ENCODE measurements at places on chromosomes 6 and 20.

GRCh38 chr20:54929191-54929590 is 453.8 kb downstream of the DOK5 start:
- no peak for DNase-seq

DNA sequence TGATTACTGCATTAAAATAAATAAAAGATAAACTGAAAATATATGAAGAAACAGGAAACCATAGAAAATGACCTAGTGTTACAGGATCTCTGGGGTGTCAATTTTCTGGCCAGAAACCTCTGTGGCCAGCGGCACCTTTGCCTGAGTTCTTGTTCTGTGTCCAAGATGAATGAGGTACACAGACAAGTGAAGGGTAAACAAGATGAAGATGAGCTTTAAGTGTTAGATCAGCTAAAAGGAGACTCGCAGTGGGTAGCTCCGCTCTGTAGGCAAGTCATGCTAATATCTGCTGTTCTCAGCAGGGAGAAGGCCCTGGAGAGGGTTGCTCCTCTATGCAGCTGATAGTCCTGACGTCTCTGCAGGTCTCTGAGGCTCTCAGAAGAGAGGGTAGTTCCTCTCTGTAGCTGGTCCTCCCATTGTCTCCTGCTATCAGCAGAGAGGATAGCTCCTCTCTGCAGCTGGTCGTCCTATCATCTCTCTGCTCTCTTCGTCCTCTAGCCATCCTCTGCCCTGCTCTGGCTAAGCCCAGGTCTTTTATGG is 35.9 kb upstream of the TBC1D22B start:
- no peak for DNase-seq

- no peak for DNase-seq
These were observed 497.5 kb downstream of the UTRN start for GRCh38 chr6:144782634-144783033.

DNA sequence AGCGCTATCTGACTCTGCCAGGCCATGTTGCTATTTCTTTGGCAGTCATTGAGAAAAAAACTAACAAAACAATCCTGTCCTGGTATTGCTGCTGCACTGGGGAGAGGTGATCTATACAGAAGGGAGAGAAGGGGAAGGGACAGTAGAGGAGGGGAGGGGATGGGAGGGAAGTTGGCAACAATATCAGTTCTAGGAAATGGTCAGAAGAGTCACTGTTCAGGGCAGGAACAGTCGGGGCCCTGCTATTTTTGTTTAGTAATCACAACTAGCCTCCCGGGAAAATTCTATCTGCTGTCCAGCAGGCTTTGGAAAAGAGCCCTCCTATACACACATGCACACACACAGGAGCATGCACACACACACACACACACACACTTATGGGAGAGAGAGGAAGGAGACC is 142.3 kb upstream of the CARMIL1 start:
- no peak for DNase-seq

DNA sequence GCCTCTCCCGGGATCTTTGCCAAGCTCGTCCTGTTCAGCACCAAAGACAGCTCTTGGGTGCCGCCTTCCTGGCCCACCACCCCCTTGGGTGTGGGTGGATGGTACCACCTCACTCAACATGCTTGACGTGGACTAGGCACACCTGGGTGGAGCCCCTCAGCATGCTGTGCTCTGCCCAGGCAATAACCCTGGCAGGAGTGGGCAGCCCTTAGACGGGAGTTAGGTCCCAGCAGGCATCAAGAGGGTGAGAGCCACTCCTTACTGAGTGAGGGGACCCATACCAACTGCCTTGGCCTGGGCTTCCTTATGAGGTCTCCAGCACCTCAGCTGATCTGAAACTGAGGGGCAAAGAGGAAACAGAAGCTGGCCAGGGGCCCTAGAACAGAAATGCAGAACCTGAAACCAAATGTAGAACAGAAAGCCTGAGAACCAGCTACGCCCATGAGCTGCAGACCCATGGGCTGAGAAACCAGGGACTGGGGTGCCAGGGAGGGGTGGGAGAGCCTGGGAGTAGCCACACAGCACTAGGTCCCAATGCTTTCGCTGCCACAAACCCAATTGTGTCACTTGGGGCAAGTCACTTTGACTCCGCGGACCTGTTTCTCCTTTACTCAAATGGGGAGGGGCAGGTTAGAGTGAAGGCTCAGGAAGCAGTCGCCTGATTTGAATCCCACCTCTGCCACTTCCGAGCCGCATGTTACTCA is 2.0 kb downstream of the FGD2 start:
- no peak for DNase-seq

DNA sequence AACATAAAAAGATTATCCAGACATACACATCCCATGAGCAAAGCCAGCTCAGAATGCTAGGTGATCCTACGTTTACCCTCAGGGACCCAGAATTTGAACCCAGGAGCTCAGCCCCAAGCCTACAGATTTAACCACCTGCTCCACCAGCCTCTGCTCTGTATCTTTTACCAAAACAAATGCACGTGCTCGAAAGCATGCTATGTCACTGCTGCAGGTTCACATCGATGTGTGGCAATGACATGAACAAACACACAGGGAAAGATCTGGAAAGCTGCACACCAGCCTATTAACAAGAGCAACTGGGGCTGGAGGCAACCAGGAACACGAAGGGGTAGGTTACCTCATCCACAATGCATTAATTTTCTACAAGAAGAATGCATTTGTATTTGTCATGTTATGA is 32.1 kb downstream of the PREX1 start:
- DNase-seq, result no peak

DNA sequence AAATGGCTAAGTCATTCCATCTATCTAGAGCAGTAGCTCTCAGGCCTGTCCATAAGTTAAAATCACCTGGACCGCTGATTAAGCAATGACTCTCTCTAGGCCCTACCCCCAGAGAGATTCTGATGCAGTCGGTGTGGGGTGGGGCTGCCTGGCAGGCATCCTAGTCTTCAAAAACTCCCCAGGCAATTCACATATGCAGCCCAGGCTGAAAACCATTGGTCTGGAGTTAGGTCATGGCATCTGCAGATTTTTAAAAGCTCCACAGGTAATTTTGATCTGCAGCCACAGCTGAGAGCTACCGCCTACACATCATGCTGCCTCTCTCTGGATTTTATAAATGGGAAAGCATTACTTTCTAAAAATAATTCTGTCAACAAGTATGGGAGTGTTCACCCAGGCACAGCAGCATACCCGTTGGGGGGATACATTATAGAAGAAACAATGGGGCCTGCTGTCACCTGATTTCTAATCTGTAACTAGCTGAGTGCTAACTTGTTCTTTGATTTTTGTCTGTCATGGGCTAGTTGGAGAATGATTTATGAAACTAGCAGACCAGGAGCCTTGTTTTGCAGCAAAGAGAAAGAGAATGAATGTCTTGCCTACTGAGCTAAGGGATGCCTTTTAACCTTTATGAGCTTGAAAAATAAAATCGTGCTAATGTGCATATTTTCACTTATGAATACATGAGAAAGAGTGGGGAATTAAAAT is 44.1 kb upstream of the ATXN1 start:
- DNase-seq, result no peak

DNA sequence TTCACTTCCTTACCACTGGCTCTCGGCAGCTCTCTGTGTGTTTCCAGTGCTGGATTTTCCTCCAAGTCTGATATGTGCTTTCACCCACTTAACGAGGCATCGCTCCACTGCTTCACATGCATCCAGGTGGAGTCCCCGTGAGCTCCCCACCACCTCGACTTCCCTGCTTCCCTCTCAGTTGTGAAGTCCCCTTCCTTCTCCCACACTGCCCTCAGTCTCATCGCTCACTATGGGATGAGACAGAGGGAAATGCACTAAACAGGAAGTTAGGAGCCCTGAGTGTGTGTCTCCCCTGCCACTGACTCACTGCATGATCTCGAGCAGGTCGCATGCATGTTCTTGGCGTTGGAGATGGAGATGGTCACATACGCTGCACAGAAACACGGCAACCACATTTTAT is 84.0 kb downstream of the MTHFD1L start:
- DNase-seq, result no peak

Measured in activated CD4-positive, alpha-beta T cell treated with anti-CD3 and anti-CD28 coated beads for 24 hours (primary cell).